ENCODE measurements at places on chromosomes 11 and 22. TPM values are rescaled to one million over a fixed set of nuclear protein-coding genes. Genes with fewer than 3 reads are reported as not detected.
A peak's percentile ranks its signal among the peaks of the same experiment; 100 is the strongest.

Gene TRIM48
- not detected for total RNA-seq

Gene TREH
- 0.57 TPM for total RNA-seq

Gene MIOX
- not detected for total RNA-seq

Gene ASCL2
- 1.9 TPM for total RNA-seq

Gene YAP1
- total RNA-seq = 141 TPM

Gene C1QTNF4
- 0.57 TPM for total RNA-seq

Gene RIMBP3C
- total RNA-seq = not detected

GRCh38 chr22:20061481-20061861 lies 18.6 kb upstream of the DGCR8 start:
- DNase-seq = no peak
- no peak overlapping the region for H3K27ac ChIP-seq
- H3K4me1 ChIP-seq = peaks cover 17% of the 10 kb centered on the region
- H3K36me3 ChIP-seq = peaks cover 72% of the 10 kb centered on the region
- H3K27me3 ChIP-seq = no peaks in the 10 kb centered on the region
- H3K4me3 ChIP-seq = no peak overlapping the region

DNA sequence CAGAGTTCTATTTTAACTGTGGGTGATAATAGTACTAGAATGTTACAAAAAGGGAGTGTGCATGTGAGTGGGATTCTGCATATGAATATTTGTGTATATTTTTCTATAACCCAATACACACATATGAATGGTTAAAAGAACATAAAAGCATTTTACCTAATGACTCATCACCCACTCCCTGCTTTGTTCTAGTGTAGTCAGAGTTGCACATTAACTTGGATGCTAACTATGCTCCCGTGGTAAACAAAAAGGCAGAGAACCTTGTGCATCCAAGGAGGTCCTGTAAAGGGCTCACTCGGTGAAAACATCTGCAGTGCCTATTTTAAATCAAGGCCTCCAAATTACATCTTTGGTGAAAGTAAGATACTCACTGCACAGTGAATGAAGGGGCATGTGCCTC lies 1289.4 kb downstream of the LRRC4C start:
- H3K36me3 ChIP-seq = no peaks in the 10 kb centered on the region
- no peaks in the 10 kb centered on the region for H3K4me1 ChIP-seq
- no peaks in the 10 kb centered on the region for H3K27me3 ChIP-seq
- no peak overlapping the region for H3K27ac ChIP-seq

- no peak overlapping the region for H3K27ac ChIP-seq
- H3K4me3 ChIP-seq = no peak overlapping the region
- no peaks in the 10 kb centered on the region for H3K4me1 ChIP-seq
- H3K27me3 ChIP-seq = no peaks in the 10 kb centered on the region
- DNase-seq = no peak
Measured at GRCh38 chr22:44412136-44412731, 85.8 kb downstream of the RTL6 start.

DNA sequence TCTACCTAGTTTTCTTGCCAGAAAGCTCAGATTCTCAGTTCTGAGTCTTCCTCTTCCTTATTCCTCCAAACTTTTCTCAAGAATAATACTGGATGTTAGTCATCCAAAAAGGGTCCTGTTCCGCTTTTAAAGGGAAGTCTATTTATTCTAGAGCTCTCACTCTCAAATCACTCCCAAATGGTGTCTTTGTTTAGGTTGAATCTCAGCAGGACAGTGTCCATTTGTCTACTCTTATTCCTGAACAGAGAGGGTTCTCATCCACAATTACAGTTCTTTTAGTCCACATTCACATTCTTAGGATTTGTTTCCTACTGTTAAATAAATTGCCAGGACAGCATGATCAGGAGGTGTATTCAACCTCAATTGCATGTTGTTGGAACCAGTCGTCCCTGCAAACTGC lies 61.3 kb downstream of the MUC15 start:
- no peak for DNase-seq
- no peak overlapping the region for H3K4me3 ChIP-seq
- no peaks in the 10 kb centered on the region for H3K36me3 ChIP-seq
- no peaks in the 10 kb centered on the region for H3K27me3 ChIP-seq
- no peaks in the 10 kb centered on the region for H3K4me1 ChIP-seq

- peak; percentile 52 for DNase-seq
- no peak overlapping the region for H3K4me3 ChIP-seq
- peaks cover 18% of the 10 kb centered on the region for H3K4me1 ChIP-seq
- H3K27ac ChIP-seq = peak overlapping the region; percentile 46
Measured at GRCh38 chr22:35352214-35353111, 28.4 kb upstream of the HMOX1 start.

GRCh38 chr11:67665541-67666302 lies 8.7 kb downstream of the ALDH3B2 start:
- no peak for DNase-seq
- peaks cover 4% of the 10 kb centered on the region for H3K27me3 ChIP-seq
- no peak overlapping the region for H3K4me3 ChIP-seq
- no peak overlapping the region for H3K27ac ChIP-seq
- no peaks in the 10 kb centered on the region for H3K4me1 ChIP-seq

DNA sequence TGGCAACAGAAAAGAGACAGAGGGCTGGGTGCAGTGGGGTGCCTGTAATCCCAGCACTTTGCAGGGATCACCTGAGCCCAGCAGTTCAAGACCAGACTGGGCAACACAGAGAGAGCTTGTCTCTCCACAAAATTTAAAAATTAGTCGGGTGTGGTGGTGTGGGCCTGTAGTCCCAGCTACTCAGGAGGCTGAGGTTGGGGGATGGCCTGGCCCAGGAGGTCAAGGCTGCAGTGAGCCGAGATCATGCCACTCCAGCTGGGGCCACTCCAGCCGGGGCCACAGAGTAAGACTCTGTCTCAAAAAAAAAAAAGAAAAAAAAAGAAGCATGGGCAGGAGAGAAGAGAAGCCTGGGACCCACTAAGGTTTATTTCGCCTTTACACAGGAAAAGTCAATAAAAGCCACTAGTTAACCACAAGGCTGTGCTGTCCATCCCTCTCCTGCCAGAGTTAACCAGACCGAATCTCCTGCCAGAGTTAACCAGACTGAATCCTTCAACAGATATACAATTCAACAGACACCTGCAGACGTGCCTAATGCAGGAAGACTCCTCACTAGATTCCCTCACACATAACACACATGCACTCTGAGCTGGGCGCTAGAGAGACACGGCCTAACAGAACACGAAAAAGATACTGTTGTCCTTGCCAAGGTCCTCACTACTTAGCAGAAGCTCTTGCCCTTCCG lies 29.8 kb downstream of the MICAL3 start:
- no peak overlapping the region for H3K27ac ChIP-seq
- no peaks in the 10 kb centered on the region for H3K27me3 ChIP-seq
- peaks cover 68% of the 10 kb centered on the region for H3K4me1 ChIP-seq
- no peak for DNase-seq
- H3K36me3 ChIP-seq = no peaks in the 10 kb centered on the region

DNA sequence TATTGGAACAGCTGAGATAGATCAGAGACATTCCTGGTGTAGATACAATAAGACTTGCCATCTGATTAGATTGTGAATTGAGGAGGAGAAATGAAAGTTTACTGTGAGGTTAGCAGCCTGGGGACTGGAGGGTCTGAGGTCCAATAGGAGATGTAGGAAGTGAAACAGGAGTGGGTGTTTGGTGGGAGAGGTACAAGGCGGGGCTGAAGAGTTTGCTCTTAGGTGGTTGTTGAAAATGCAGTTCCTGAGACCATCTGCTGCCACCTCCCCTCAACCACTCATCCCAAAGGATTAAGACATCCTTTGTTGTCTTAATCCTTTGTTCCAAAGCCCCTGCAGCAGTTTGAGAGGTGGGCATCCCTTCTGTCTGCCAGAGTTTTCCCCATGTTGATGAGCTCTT lies 14.8 kb downstream of the PIWIL4 start:
- no peak overlapping the region for H3K27ac ChIP-seq
- no peaks in the 10 kb centered on the region for H3K27me3 ChIP-seq
- no peaks in the 10 kb centered on the region for H3K36me3 ChIP-seq
- no peak overlapping the region for H3K4me3 ChIP-seq
- no peaks in the 10 kb centered on the region for H3K4me1 ChIP-seq
- DNase-seq = no peak

DNA sequence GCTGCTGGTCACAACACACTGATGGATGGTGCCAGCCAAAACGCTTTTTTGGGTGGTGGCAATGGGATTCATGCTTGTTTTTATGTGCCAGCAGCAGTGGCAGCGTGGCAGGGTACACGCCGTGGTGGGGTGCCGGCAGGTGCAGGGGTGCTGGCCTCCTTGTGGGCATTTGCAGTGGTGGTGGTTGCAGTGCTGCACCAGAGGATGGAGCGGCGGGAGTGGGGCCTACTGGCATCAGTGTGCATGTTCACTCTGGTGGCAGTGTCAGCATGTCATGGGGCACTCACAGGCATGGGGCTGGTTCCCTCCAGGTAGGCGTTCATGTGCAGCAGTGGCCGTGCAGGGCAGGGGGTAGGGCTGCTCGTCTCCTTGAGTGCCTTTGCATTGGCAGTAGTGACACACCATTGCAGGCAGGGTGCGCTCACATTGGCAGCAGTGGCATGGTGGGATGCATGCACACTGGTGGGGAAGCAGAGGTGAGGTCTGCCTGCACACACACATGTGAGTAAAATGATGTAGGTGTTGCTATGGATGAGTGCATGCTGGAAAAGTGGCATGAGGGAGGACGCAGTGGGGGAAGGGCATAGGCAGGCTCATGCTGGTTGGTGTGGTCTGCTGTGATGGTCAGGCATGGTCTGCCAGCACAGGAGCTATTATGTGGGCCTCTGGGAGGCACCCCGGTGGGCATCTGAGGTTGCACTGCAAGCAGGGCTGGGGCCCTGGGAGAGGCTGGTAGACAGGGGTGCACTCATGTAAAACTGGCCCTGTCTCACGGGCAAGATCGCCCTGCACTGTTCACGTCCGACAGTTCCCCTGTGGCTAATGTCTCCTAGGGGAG lies 29.9 kb downstream of the CCDC15 start:
- H3K27me3 ChIP-seq = no peaks in the 10 kb centered on the region
- H3K27ac ChIP-seq = no peak overlapping the region
- no peak overlapping the region for H3K4me3 ChIP-seq
- no peak for DNase-seq
- no peaks in the 10 kb centered on the region for H3K36me3 ChIP-seq
- no peaks in the 10 kb centered on the region for H3K4me1 ChIP-seq

DNA sequence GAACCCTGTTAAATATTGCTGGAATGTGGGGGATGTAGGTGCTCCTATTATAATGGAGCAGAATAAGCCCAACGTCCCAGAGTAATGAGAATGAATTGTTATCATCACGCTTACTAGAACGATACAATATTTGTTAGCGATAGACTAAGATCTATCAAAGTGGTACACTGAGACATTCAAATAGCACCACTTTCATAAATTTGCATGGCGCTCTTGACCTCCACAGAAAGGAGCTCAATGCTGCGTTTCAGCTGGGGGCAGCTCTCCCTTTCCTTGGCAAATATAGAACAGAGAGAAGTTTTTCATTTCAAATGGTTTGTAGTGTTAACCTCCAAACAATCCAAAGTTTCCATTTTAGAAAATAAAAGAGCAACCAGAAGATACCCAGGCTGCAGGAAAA lies 38.2 kb upstream of the BLID start:
- no peaks in the 10 kb centered on the region for H3K27me3 ChIP-seq
- no peak for DNase-seq
- no peak overlapping the region for H3K4me3 ChIP-seq
- H3K36me3 ChIP-seq = no peaks in the 10 kb centered on the region
- H3K27ac ChIP-seq = no peak overlapping the region

DNA sequence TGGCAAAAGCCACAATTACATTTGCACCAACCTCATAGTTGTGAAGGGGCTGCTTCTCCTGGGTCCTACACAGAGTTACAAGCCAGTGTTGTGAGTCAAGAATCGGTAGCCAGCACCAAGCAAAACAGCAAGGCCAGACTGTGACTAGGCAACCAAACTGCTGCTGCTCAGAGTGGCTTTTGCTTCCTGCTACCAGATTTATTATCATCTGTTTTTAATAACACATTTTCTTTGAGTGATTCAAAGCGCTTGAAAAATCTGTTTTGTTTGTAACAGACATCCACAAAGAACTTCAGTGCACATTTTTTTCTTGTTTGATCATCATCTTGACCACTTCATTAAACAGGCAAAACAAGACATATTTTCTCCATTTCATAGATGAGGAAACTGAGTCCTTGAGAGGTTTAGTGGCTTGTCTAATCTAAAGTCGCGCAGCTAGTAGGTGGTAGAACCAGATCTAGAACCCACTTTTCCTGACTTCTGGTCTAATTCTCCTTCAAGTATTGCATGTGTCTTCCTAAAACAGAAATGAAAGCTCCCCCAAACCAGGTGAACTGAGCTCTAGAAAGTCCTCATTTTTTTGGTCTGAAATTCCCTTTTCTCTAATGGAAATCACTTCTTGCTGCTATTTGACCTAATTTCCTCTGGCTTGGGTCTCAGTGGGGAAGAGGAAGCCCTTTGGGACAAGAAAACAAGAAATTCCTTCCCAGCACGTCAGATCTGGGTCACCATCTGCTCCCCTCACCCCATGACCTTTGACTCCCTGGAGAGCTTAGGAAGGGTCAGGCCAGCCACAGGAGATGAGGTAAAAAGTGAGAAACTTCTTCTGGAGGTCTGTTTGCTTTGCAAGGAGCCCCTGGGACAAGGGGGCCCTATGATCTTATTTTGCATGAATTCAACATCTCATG lies 39.9 kb downstream of the CWC15 start:
- no peak overlapping the region for H3K4me3 ChIP-seq
- peaks cover 29% of the 10 kb centered on the region for H3K4me1 ChIP-seq
- no peaks in the 10 kb centered on the region for H3K36me3 ChIP-seq
- H3K27ac ChIP-seq = peak overlapping the region; percentile 57
- H3K27me3 ChIP-seq = no peaks in the 10 kb centered on the region

GRCh38 chr22:42273855-42274451 lies 3.5 kb upstream of the TCF20 start:
- H3K4me3 ChIP-seq = no peak overlapping the region
- no peaks in the 10 kb centered on the region for H3K27me3 ChIP-seq
- H3K4me1 ChIP-seq = peaks cover 24% of the 10 kb centered on the region
- no peak overlapping the region for H3K27ac ChIP-seq

GRCh38 chr11:117392001-117392690 lies 64.5 kb downstream of the CEP164 start:
- H3K36me3 ChIP-seq = peaks cover 100% of the 10 kb centered on the region
- no peaks in the 10 kb centered on the region for H3K27me3 ChIP-seq
- no peak for DNase-seq
- H3K4me1 ChIP-seq = no peaks in the 10 kb centered on the region

DNA sequence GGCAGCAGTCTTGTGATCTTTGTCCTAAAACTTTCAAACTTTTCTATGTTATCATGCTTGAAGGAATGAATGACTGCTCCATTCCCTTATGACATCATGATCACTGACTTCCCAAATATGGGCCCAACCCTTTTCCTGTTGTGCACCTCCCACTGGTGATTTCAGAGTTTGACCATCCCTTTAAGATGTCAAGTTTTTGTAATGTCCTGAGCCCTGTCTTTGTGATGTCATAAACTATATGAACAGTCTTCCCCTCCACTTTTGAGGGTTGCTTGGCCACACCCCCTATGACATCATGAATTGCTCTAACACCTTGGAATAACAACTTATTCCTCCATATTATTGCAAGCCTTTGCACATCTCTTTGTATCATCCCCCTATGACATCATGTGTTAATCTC lies 16.5 kb upstream of the NUCB2 start:
- DNase-seq = no peak
- H3K27me3 ChIP-seq = no peaks in the 10 kb centered on the region
- no peak overlapping the region for H3K4me3 ChIP-seq
- no peak overlapping the region for H3K27ac ChIP-seq
- H3K4me1 ChIP-seq = no peaks in the 10 kb centered on the region

GRCh38 chr22:32476281-32477195 lies 1.9 kb downstream of the FBXO7 start:
- peak overlapping the region; percentile 61 for H3K4me3 ChIP-seq
- H3K27me3 ChIP-seq = no peaks in the 10 kb centered on the region
- peaks cover 9% of the 10 kb centered on the region for H3K4me1 ChIP-seq
- H3K36me3 ChIP-seq = peaks cover 19% of the 10 kb centered on the region

All from esophagus squamous epithelium (tissue), 5 donors.